Activated CD8-positive, alpha-beta T cell treated with anti-CD3 and anti-CD28 coated beads, Interleukin-2, amount 10 ng/mL, durations not matched to agents 7 days and 5 days (primary cell): ENCODE measurements at places on chromosomes 7 and 10. TPM values are rescaled to one million over a fixed set of nuclear protein-coding genes. Genes with fewer than 3 reads are reported as not detected.

CD36 gene
- not detected for total RNA-seq

SCART1 gene
- total RNA-seq: 2.7 TPM

DNA sequence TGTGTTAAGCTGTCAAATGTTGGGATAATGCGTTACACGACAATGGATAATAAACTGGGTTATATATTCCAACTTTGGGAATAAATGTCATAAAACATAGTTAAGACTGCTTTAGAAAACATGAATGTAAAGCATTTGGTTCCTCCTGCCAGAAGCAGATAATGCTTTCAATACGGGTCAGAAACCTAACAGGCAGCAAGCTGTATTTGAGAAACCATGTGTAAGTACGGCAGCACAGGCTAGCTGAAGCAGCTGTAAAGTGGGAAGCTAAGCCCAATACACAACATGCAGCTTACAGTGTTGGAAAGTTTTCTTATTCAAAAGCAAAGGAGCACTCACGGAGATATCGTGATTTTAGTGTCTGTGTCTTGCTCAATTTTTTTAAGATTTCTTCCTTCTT lies 46.5 kb downstream of the MALSU1 start:
- no peak for DNase-seq
- H3K4me1 ChIP-seq: peaks cover 29% of the 10 kb centered on the region
- peak overlapping the region; percentile 87 for H3K27ac ChIP-seq
- H3K27me3 ChIP-seq: peaks cover 6% of the 10 kb centered on the region
- peaks cover 2% of the 10 kb centered on the region for H3K36me3 ChIP-seq

DNA sequence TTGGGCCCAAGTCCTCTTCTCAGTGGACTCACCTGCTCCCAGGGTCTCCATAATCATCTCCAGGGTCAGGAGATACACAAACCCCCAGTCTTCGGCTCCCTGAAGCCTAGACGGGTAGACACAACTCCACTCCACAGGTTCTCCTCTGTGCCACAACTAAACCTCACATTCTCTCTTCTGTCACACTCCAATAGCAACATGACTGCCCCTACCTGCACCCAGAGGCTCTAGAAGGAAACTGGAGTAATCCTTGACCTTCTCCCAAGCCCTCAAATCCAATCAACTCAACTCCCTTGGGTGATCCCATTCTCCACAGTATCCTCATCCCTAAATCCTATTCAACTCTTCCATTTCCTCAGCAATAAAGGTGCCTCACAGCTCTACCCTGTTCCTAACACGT lies 16.2 kb downstream of the HNRNPF start:
- H3K27me3 ChIP-seq: no peaks in the 10 kb centered on the region
- peak overlapping the region; percentile 51 for H3K27ac ChIP-seq
- H3K4me3 ChIP-seq: peak overlapping the region; percentile 6
- peaks cover 94% of the 10 kb centered on the region for H3K36me3 ChIP-seq

GRCh38 chr7:35865287-35865686 lies 64.4 kb downstream of the SEPTIN7 start:
- H3K4me3 ChIP-seq: no peak overlapping the region
- H3K4me1 ChIP-seq: peaks cover 12% of the 10 kb centered on the region
- H3K36me3 ChIP-seq: peaks cover 55% of the 10 kb centered on the region
